A549 treated with AZD2906 at 1 μM for 4 hours (cell line): ENCODE measurements at places on chromosomes 13 and 19. TPM values are rescaled to one million over a fixed set of nuclear protein-coding genes. Genes with fewer than 3 reads are reported as not detected.

CPB2 gene
- 0.08 to 0.09 TPM in 2 of 5 replicates, not detected in the others for total RNA-seq

NLRP11 gene
- total RNA-seq = 0.01 to 0.03 TPM (median 0.03 TPM) in 4 of 5 replicates, not detected in the other

CACNG8 gene
- 0.47 to 0.82 TPM (median 0.75 TPM) in 5 replicates for total RNA-seq

RGCC gene
- total RNA-seq = 9.3 to 18.3 TPM (median 14.3 TPM) in 5 replicates

ZNF528 gene
- 0.24 to 0.27 TPM in 2 of 5 replicates, not detected in the others for total RNA-seq

NLRP13 gene
- not detected in 5 replicates for total RNA-seq

ACP5 gene
- 0.14 to 0.39 TPM (median 0.22 TPM) in 5 replicates for total RNA-seq

TNFRSF19 gene
- 2.9 to 4.4 TPM (median 3.5 TPM) in 5 replicates for total RNA-seq

CDX2 gene
- 0.64 to 1.1 TPM (median 0.76 TPM) in 5 replicates for total RNA-seq

ZNF470 gene
- 1.3 to 1.7 TPM (median 1.5 TPM) in 5 replicates for total RNA-seq

PTBP1 gene
- total RNA-seq = 194 to 234 TPM (median 198 TPM) in 5 replicates

ATCAY gene
- 0.07 to 0.13 TPM (median 0.09 TPM) in 4 of 5 replicates, not detected in the other for total RNA-seq

ZIM2 gene
- not detected in 5 replicates for total RNA-seq

MADCAM1 gene
- 0.15 to 0.45 TPM (median 0.30 TPM) in 5 replicates for total RNA-seq

HIPK4 gene
- 0.28 to 0.43 TPM (median 0.33 TPM) in 5 replicates for total RNA-seq

FOXA3 gene
- 0.58 to 1.1 TPM (median 0.89 TPM) in 5 replicates for total RNA-seq

DOCK9 gene
- total RNA-seq = 21.8 to 30.3 TPM (median 25.0 TPM) in 5 replicates

LILRB3 gene
- total RNA-seq = 0.11 to 0.50 TPM (median 0.23 TPM) in 5 replicates

CCNA1 gene
- total RNA-seq = 0.29 to 0.59 TPM (median 0.34 TPM) in 5 replicates

ZNF302 gene
- 13.1 to 16.2 TPM (median 15.4 TPM) in 5 replicates for total RNA-seq

DCT gene
- 0.01 TPM in 1 of 5 replicates, not detected in the others for total RNA-seq

UBA52 gene
- 983 to 1,214 TPM (median 1,180 TPM) in 5 replicates for total RNA-seq

RB1 gene
- total RNA-seq = 12.5 to 19.3 TPM (median 12.7 TPM) in 5 replicates

RDH13 gene
- total RNA-seq = 16.3 to 22.1 TPM (median 20.4 TPM) in 5 replicates

TYROBP gene
- not detected in 5 replicates for total RNA-seq

PROZ gene
- not detected in 5 replicates for total RNA-seq

CNN1 gene
- 0.24 to 0.44 TPM (median 0.37 TPM) in 5 replicates for total RNA-seq

LILRB4 gene
- total RNA-seq = not detected in 5 replicates

CATSPERD gene
- total RNA-seq = not detected in 5 replicates

KIR2DL3 gene
- total RNA-seq = not detected in 5 replicates

STOML3 gene
- total RNA-seq = not detected in 5 replicates

KLK15 gene
- not detected in 5 replicates for total RNA-seq

CEBPA gene
- 5.4 to 9.4 TPM (median 9.1 TPM) in 5 replicates for total RNA-seq

EBI3 gene
- total RNA-seq = 2.5 to 4.9 TPM (median 3.1 TPM) in 5 replicates
